ENCODE measurements at places on chromosomes 4 and X.

DNA sequence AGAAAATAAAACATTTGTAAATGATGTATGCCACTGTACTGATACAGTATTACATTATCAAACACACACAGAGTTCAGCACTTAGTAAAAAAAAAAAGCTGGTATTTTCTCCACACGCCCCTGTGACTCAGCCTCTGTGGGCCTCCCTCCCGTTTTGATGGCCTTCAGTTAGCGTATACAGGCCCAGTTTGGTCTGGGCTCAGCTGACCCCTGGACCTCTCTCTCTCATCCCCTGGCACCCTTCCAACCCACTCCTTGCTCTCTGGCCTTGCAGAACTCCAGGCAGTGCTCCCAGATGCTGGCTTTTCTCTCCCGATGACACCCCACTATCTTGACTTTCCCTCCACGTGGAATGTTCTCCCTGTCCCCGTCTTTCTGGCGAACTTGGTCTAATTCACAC, 89.0 kb upstream of the LIMCH1 start:
- no peak for DNase-seq

GRCh38 chrX:13235930-13236329, 83.9 kb downstream of the ATXN3L start:
- no peak for DNase-seq

DNA sequence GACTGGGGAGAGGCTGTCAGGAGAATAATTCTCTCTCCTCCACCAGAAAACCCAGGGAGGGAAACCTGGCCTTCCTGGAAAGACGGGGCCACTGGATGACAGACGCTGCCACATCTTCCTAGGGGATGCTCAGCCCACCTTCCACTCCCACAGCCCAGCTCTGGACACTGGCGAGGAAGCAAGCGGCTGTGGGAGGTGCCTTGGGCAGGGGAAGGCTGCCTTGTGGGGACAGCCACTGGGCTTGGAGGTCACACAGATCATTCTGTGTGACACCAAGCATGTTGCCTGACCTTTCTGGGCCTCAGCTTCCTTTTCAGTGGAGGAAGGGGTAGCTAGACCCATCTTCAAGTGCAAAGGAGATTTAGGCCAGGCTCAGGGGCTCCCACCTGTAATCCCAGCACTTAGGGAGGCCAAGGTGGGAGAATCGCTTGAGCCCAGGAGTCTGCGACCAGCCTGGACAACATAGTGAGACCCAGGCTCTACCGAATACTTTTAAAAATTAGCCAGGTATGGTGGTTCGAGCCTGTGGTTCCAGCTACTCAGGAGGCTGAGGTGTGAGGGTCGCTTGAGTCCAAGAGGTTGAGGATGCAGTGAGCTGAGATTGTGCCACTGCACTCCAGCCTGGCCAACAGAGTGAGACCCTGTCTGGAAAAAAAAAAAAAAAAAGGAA, 9.8 kb upstream of the MSX1 start:
- no peak for DNase-seq

GRCh38 chrX:136598631-136599030, 49.3 kb upstream of the CD40LG start:
- DNase-seq = no peak

- no peak for DNase-seq
Observed at GRCh38 chrX:7946960-7947359, 19.7 kb upstream of the PNPLA4 start.

DNA sequence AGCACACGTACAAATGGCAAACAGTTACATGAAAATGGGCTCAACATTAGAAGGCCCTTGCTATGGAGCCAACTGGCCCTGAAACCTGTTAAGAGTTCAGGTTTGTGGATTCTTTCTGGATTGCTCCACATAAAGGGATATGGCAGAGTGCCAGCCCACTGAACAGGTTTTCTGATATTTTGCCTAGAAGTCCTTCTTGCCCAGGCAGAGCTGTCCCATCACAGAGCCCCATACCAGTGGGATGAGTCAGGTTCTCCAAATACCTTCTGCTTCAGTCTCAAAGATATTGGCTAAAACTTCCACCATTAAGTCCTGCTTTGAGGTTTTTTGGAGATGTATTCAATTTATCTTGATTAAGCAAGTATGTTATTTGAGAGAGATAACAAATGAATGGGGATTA, 146.8 kb upstream of the IL1RAPL2 start:
- DNase-seq = no peak

DNA sequence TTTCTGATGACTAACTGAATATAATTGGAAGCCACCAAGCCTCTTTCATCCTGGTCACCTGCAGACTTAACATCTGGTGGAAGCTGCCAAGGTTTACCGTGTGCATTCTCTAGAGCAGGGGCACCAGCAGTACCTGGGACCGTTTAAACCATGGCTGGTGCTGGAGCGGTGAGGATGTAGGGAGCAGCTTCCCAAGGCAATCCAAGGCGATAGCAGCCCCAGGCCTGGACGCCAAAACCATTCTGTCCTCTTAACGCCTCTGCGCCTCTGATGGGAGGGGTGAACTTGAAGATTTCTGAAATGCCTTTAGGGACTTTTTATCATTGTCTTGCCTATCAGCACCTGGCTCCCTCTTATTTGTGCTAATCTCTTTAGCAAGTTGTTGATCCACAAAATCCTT, 37.3 kb upstream of the SPANXN2 start:
- DNase-seq = no peak

- DNase-seq = no peak
Observed at GRCh38 chr4:155781249-155781831, 22.5 kb downstream of the GUCY1B1 start.

DNA sequence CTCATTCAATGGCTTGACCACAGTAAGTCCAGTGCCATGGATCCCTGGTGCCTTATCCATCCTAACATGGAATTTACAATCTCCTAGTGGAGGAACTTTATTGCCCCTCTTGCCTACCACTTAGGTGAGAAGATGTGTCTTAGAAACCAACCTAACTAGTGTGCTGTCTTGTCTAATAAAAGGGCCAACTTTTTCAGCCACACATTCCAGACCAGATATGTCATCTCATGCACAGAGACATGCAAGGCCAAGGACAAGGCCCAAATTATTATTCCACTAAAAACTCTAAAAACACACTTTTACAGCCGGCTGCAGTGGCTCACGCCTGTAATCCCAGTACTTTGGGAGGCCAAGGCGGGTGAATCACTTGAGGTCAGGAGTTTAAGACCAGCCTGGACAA, 10.6 kb upstream of the PRDX4 start:
- DNase-seq = no peak

- no peak for DNase-seq
Observed at GRCh38 chr4:78781924-78782323, 5.8 kb downstream of the BMP2K start.

Measured in posterior cingulate gyrus (tissue), 11 donors.